ENCODE measurements at places on chromosomes 2 and 18.

GRCh38 chr2:127805491-127805890 is 5.5 kb downstream of the WDR33 start:
- no peak for DNase-seq

- no peak for DNase-seq
Measured at GRCh38 chr2:240481720-240482119, 46.3 kb downstream of the GPC1 start.

- no peak for DNase-seq
Measured at GRCh38 chr18:50494569-50494968, 65.3 kb upstream of the MAPK4 start.

DNA sequence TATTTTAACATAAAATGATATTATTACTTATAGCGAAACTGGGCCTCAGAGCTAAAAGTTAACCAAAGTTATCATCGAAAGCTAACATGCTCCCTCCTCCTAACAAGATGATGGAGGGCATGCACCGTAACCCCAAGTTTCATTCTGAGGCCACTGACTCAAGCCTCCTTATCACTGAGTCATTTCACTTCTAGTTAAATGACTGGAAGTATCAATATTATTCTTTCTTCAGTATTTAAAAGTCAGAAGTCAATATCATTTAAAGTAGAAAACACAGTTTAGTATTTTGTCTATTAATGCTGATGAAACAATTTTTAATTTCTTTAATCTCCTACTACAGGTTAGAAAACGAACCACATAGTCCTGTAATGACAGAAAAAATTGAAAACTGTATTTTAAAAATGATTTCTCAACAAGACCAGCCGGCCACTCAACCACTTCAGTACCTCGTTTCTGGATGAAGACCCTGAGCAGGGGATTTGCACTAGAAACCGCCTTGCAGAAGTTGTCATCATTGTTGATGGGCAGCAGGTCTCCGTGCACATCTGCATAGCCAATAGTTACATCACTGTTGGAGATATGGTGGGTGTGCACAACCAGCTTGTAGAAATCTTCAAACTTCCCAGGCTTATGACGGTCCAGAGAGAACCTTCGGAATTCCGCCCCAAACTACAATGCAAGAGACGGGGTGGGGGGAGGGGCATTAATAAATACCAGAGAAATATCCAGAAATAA is 44.9 kb downstream of the PARD6G start:
- DNase-seq: no peak

DNA sequence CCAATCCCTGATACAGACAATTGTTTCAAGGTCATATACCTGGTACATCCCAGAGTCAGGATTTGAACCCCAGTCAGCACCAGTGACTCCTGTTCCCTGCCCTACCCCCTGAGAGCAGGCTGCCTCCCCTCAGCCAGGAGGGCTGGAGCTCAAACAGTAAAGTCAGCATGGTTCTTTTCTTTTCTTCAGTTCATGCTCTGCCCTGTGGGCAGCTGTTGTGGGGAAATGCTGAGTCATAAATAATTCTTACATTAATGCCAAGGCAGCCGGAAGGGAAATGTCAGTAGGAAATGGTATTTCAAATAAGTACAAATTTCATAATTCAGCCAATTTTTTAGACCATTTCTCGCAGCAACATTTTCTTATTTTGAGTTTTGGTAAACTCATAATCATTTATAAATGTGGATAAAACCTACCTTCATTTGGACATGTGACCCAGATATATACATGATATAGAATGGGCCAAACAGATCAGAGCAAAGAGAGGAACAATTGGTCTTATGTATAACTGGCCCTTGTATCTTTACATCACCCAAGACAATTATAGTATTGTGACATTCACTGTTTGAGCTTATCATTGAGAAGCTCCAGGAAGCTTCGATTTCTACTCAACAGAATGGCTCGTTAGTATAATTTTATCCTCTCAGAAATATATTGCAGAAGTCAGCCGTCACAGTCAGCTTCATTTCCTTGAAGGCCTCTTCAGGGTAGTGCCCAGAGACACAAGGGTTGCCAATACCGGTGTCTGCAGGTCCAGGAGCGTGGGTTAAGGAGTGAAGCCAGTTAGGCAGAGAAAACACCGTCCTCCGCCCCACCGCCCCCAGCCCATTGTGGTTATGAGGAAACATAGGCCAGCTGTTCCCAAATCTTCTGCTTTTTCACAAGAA is 28.0 kb upstream of the SCYGR1 start:
- DNase-seq: peak; percentile 45

DNA sequence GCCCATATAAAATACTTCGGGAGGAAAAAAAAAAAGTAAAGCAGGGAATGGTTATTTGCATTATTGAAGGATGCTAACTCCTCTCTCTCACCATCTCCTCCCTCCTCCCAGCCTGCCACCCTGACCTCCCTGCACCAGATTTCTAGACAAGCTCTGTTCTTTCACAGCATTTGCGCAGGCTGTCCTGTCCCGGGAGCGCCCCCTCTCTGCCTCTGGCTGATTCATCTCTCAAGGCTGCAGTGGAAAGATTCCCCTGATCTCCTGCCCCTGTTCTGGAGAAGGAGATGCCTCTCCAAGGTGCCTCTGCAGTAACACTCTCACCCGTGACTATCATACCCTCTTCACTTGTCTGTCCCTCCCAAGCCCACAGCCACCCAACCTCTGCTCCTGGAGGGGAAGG is 38.5 kb downstream of the COL4A4 start:
- no peak for DNase-seq

- no peak for DNase-seq
Measured at GRCh38 chr2:191933307-191934105, 86.6 kb upstream of the CAVIN2 start.

DNA sequence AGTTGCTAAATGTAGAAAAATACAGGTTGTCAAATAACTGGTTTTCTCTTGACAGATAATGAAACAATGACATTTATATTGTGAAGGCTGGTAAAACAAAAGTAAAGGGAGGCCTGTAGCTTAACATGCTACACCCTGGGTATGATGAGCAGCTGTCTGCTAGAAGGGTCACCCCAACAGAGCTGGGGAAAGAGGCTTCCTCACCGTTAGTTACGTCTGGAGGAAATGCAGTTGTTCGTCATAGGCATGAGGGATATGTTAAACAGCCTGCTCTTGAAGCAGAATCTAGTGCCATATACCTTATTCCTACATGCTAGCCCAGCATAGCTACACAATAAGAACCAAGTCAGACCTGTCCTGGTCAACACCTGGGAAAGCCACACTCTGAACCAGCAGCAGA is 49.9 kb downstream of the LPIN2 start:
- DNase-seq: peak; percentile 47

- no peak for DNase-seq
Measured at GRCh38 chr2:178241844-178242551, 47.7 kb downstream of the OSBPL6 start.

- no peak for DNase-seq
Measured at GRCh38 chr2:219961947-219962498, 334.6 kb downstream of the SLC4A3 start.

- no peak for DNase-seq
Measured at GRCh38 chr2:217723981-217724380, 278.8 kb downstream of the TNS1 start.

- DNase-seq: no peak
Measured at GRCh38 chr2:29401994-29402393, 286.8 kb downstream of the CLIP4 start.

GRCh38 chr2:164655750-164656149 is 34.5 kb upstream of the GRB14 start:
- DNase-seq: no peak

- DNase-seq: no peak
Measured at GRCh38 chr2:40096360-40096759, 317.3 kb upstream of the THUMPD2 start.

GRCh38 chr2:209305026-209305425 is 118.8 kb upstream of the MAP2 start:
- peak; percentile 21 for DNase-seq

GRCh38 chr2:40049781-40050180 is 270.7 kb upstream of the THUMPD2 start:
- DNase-seq: no peak

Measured in Karpas-422 (cell line).